ENCODE measurements at places on chromosomes 2 and 18.

- no peak for DNase-seq
Measured at GRCh38 chr18:9848170-9848879, 37.4 kb upstream of the TXNDC2 start.

DNA sequence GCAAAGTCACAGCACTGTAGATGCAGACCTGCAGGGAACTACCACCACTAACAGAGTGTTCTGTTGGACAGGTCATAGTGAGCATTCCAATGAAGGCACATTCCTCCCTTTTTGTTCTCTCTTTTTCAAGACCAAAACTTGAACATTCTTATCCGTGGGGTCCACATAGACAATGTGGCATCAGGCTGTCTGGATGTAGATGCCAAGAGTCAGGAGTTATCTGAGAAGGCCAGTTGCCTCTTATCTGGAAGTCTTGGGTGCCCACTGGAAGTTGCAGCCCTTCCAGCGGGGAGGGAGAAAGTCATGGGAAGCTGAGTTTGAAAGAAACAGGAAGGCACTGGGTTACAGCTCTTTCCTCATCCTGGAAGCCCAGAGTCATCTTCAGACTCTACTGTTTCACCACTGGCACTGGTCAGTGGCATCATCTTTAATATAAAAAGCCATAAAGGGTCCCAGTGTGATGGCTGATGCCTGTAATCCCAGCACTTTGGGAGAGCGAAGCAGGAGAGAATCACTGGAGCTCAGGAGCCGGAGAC, 61.4 kb downstream of the FAM161A start:
- DNase-seq, result no peak

- no peak for DNase-seq
Measured at GRCh38 chr18:44729631-44730101, 49.0 kb downstream of the SETBP1 start.

DNA sequence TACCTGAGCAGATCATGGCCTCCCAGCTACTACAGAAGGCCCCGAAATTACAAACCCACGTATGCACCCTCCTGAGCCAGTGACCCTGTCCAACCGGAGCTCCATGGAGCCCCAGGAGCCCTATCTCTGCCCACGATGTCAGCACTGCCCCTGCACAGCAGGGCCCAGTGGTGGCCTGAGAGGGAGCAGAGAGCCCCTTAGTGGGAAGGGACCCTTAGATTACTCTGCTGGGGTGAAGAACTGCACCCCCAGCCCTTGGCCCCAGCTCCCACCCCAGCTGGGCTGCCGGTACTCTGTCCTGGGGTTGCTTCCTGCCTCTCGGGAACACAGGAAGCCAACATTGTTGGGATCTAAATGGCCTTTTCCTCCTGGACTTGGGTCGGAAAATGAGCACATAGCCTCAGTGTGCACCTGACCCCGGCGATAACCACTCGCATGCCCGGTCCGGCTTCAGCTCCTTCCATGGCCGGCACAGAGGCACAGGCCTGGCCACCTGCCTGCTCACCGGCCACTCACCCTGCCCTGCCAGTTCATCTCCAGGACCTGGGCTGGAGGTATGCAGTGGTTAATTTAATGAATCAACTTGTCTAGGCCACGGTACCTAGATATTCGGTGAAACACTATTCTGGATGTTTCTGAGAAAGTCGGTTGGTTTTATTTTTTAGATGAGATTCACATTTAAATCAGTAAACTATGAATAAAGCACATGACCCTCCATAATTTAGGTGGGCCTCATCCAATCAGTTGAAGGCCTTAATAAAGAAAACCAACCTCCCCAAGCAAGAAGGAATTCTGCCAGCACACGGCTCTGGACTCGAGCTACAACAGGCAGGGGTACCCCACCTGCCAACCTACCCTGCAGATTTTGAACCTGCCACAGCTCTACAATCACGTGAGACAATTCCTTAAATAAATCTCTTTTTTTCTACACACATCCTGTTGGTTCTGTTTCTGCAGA, 19.2 kb downstream of the TNS1 start:
- DNase-seq, result no peak

DNA sequence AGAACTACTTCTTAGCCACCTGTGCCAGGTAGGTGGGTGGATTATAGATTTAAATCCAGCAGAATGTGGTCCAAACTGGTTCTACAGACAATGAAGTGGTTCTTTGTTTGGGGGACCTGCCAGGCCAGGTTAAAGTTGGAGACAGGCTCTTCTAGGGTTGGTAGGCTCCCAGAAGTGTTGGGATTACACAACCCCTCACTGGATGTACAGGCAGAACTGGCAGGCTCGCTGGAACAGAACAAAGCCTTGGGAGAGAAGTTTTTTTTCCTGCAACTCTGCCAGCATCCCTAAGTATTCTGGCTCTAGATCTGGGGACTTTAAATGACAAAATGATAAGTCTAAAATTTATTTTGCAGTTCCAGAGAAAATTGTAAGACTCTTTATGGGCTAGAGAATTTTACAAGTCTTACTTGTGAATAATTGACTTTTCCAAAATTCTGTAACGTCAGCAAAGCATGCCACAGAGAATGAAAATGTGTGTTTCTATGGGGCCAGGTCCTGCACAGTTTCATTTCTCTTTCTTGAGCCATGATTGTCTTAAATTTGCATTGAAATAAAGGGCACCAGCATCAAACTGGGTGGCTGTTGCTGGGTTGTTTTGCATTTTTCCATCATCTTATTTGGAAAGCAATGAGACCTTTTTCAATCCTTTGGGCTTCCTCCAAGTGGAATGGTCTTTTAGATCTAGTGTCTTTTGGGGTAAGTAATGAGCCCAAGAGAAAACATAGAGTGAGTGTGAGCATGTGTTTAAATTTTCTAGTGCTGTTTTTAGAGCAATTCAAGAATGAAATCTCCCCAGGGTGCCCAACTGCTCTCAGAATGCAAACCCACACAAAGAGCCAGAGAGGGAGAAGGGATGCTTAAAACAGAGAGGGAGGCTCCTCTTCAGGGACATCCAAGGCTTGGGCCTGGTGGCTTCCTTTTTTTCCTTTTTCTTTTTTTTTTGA, 32.4 kb upstream of the ATL2 start:
- no peak for DNase-seq

GRCh38 chr2:2641541-2642410, 310.7 kb upstream of the MYT1L start:
- DNase-seq, result no peak

GRCh38 chr2:215825707-215826106, 187.6 kb downstream of the MREG start:
- DNase-seq, result no peak

GRCh38 chr2:3504741-3505140, 14.6 kb downstream of the ADI1 start:
- DNase-seq, result no peak

DNA sequence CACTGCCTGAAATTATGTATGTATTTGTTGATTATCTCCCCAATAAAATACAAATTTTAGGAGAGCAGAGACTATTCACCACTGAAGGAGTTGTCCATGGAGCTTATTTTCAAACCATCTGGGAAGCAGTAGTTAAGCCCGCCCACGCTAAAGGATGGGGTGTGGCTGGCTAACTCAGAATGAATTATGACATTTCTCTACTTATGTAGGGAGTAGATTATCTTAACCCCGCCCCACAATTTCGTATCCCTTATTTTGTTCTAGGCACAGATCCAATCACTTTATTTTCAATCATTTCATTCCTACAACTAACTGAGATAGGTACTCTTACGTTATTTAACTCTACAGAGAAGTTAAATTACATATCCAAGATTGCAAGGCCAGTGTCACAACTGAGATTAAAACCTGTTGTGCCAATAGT, 1.4 kb upstream of the LAPTM4A start:
- DNase-seq, result peak; percentile 31

GRCh38 chr18:10111191-10111590, 197.4 kb downstream of the VAPA start:
- no peak for DNase-seq
